ENCODE measurements at places on chromosomes 12 and 14.

GRCh38 chr14:30223966-30224365 is 296.3 kb upstream of the PRKD1 start:
- no peak for DNase-seq

GRCh38 chr12:5096241-5096924 is 52.7 kb downstream of the KCNA5 start:
- peak; percentile 17 for DNase-seq

DNA sequence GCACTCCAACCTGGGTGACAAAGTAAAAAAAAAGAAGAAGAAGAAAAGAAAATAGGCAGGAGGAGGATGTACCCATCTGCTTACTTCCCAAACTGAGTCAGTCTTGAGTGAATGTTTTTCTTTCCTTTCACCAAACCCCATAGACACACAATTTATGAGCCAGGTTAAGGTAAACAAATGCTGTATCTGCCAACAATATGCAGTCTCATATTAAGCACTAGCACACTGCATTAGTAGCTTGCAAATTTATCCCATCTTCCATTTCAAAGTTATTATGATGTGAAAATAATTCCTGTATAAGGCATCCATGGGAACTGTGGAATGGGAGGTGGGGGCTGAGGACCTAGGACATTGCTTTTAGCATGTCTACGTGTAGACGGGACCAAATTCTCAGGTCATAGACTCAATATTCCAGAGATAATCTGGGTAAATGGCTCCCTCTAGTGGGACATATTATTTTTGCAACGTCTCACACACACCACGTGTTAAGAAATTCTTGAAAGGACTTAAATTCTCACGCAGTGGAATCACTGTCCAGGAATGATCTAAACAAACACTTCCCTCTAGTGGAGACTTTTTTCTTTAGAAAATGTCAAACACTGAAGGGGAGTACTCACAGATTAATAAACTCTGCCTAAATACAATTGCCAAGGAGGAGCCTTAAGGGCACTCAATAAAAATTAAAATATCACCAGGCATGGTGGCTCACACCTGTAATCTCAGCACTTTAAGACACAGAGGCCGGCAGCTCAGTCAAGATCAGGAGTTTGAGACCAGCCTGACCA is 17.1 kb upstream of the OR10P1 start:
- DNase-seq: peak; percentile 68

DNA sequence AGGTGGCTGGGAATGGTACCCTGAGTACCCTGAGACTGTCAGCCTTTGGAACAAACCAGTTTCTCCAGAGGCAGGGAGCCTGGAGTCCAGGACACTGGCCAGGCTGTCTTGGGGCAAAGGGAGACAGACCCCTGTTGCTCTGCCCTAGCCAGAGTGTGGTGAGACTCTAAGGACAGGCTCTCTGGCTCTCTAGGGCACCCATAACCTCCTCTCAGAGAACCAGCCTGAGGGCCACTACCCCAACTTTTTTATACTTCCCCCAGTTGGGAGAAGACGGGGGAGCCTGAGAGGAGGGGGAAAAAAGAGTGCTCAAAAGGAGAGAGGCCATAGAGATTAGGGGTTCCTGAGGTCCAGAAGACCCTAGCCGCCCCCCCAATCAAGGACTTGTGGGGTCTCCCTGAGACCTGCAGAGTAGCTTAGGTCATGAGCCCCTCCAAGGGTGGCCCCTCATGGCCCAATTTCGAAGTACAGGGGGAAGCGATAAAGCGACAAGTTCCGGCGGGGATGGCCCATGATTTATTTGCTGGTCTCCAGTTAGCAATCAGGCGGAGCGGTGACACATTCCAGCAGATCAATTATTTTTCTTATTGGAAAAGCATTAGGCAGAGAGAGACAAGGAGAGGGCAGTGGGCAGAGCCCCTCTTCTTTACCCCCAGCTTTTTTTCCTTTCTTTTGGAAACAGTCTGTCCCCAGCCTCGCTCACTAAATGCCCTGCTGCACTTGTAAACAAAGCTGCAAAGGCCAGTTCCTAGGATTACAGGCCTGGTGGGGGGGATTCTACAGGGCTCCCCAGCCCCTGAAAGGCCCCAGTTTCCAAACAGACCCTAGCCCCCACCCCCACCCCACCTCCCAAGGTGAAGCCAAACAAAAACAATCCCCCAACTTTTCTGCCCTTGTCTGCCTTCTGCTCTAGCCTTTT is 1.5 kb downstream of the HOXC8 start:
- DNase-seq: no peak

All from skeletal muscle cell (primary cell).